ENCODE measurements at places on chromosomes 13 and 19.

DNA sequence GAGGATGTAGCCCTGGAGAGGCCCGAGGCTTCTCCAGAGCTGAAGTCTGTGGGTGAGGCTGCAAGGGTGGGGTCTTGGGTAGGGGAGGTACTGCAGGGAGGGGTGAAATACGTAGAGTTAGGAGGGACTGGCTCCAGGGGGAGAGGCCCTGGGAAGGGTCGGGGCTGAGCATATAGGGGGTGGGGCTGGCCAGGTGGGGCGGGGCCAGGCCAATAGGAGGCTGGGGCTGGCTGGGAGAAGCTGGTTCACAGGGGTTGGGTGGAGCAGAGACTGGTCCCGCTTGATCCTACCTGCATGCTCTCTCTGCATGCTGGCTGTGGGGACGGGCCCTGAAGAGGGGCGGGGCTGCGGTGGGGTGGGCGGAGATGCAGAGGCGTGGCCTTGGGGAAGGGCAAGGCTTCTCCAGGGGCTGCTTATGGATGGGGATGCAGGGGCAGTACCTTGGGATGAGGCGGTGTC, 51.9 kb downstream of the CELF5 start:
- no peak for DNase-seq

GRCh38 chr13:78827471-78827870, 168.5 kb upstream of the OBI1 start:
- DNase-seq = no peak

GRCh38 chr13:73171926-73172325, 113.1 kb downstream of the KLF5 start:
- no peak for DNase-seq

GRCh38 chr19:41886761-41887710, 4.1 kb downstream of the ARHGEF1 start:
- no peak for DNase-seq

Measured in RCC 7860 (cell line).